ENCODE measurements at places on chromosomes 6 and 20.
A peak's percentile ranks its signal among the peaks of the same experiment; 100 is the strongest.

DNA sequence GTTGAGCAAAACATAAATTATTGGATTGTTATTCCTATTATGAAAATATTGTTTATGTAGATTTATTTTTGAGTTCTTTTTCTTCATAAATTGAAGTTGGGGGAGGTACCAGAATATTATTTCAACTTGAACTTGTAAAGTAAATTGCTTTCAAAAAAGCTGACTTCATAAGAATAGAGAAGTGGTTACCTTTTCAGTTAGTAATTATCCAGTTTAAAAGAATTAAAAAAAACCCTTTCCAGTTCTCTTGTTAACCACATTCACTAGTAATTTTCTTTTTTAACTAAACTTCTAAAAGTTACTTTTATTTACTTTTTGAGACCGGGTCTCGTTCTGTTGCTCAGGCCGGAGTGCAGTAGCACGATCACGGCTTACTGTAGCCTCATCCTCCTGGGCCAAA lies 124.3 kb downstream of the CDKAL1 start:
- no peak for DNase-seq

DNA sequence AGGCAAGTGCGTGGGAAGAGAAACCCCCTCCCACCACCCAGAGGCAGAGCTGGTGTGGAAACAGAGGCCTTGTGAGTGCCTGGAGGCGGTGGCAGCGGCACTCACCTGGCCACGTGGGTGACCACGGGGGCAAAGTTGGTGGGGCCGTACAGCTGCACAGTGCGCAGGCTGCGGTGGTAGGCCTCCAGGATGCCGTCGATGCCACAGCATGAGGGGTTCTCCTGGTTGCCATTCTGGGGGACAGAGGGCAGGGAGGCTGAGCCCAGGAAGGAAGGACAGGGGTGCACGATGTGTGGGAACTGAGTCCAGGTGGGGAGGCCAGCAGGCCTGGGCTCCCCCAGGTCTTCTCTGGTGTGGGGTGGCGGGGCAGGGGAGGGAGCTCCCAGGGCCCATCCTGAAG lies 47.7 kb downstream of the RAB44 start:
- no peak for DNase-seq

DNA sequence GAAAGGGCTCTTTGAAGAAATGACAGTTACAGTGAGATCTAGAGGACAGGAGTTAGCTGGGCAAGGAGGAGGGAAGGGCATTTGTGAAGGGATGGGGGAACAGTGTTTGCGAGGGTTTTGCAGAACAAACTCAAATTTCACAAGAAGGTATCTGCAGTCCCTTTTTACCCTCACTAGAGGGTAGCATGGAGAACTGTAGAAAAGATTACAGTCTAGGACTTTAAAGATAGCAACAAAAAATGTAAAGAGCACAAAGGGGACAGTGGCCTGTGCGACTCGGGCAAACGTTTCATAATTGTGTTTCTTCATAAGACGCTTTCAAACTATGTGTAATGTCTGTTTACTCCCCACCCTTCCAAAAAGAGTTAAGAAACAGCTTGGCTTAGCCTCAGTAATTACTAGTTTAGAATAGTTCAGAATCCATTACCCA lies 21.2 kb upstream of the ASXL1 start:
- DNase-seq = no peak

DNA sequence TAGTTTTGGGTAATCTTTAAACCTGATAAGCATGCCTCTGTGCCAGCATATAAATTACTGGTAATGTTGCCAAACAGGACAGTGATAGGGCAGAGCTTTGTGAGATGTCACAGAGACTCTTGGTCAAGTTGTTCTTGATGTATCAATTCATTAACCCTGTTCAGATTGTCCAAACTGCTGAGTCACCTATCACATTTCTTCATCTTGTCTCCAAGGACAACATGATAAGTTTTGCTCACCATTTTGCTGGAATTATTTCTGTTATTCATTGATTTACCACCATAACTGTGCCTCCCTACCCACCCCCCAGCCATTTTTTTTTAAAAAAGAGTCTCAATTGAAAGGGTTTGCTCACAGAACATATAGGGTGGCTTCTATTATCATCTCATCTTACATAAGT lies 19.5 kb upstream of the GMNN start:
- DNase-seq = no peak

GRCh38 chr20:2237059-2237458 lies 58.7 kb upstream of the TGM3 start:
- DNase-seq = peak; percentile 60

- DNase-seq = no peak
Observed at GRCh38 chr20:16917636-16918035, 169.5 kb downstream of the OTOR start.

DNA sequence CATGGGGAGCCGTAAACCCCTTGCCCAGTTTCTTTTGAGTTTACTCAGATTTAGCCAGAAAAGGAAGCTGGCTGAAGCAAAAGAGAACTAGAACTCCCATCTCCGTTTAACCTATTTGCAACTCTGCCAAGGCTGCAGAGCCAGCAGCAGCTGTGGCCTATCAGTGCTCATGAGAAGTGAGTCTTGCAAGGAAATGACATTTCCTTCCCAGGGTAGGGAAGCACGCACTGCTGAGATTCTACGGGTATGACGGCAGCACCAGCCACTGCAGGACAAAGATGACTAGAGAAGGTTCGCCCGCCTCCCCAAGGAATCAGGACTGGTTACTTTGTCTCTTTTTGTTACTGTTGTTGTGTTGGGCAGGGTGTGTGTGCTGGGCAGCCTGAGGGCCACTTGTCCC lies 47.6 kb downstream of the PPP1R3G start:
- DNase-seq = peak; percentile 61

DNA sequence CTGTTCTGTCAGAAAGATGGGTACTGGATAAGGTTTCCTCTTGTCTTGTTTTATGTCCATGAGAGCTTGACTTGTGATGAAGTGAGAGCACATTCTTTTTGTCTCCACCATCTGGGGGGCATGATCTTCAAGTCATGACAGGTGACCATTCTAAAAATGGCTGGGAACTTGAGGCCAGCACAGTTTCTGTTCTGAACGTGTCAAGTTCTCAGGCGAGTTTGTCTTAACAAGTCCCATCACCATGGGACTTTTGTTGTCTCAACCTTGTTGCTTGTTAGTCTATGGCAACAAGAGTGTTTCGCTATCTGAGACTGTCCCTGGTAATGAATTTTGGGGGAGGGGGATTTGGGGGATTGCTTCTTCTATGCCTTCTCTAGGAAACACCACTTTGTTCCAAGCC lies 25.6 kb upstream of the ENPP4 start:
- no peak for DNase-seq

DNA sequence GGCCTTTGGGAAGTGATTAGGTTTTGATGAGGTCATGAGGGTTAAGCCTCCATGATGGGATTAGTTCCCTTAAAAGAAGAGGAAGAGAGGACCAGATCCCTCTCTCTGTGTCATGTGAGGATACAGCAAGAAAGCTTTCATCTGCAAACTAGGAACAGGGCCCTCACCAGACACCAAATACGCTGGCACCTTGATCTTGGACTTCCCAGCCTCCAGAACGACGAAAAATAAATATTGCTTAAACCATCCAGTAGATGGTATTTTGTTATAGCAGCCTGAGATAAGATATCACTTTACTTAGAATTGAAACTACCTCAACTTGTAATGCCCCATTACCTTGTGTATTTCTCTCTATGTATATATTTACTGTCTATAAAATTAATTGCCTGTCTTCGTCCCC lies 65.4 kb upstream of the NNAT start:
- no peak for DNase-seq

GRCh38 chr20:4837760-4838159 lies 116.1 kb downstream of the PRND start:
- DNase-seq = no peak

- no peak for DNase-seq
Observed at GRCh38 chr6:139703780-139704179, 329.3 kb upstream of the CITED2 start.

DNA sequence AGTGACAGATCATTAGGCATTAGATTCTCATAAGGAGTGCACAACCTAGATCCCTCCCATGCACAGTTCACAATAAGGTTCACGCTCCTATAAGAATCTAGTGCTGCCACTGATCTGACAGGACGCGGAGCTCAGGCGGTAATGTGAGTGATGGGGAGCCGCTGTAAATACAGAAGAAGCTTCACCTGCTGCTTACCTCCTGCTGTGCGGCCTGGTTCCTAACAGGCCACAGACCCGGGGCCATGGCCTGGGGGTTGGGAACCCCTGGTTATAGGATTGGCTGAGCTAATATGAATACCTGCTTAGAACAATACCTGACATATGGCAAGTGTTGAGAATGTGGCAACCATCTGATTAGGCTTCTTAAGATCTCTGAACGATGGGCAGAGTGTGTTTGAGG lies 2.4 kb downstream of the PNPLA1 start:
- DNase-seq = no peak

- DNase-seq = no peak
Observed at GRCh38 chr6:169101036-169101805, 152.4 kb downstream of the THBS2 start.

DNA sequence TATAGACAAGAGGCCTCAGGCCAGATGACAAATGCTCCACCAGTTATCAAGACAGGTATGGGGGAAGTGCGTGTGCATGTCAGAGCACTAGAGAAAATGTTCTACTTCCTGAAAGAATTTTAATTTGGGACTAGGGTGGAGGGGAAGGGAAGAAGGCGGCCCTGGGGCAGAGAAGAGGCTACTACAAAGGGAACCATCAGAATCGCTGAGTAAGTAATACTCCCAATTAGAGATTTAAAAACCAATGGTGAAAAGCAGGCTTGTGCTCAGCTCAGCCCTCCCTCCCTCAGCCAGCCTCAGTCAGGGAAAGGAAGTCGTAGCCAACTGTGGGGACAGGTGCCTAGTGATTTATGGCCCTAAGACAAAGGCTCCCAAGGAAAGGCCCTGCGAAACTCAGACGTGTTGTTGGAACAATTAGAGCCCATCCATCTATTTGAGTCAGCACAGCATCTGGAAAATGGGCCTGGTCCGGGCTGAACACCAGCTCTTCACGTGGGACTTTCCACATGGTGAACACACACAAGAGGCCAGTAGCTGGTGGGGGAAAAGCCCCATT lies 15.0 kb upstream of the MAFB start:
- no peak for DNase-seq

DNA sequence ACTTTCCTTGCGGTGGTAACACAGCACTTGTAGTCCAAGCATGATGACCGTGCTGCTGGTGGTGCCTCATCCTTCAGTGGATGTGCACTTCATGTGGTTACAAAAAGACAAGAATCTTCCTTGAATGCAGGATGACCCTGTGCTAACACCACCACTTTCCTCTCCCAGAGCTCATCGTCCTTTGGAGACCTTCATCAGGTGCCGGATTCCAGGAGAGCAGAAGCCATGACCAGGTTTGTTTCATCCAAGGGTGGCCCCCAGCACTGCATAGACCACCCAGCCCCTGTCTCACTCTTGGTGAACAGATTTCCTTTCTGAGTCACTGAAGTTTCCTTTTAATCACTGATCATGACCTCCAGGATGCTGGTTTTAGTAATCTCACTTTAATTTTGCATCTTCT lies 101.2 kb upstream of the SYNDIG1 start:
- DNase-seq = no peak

DNA sequence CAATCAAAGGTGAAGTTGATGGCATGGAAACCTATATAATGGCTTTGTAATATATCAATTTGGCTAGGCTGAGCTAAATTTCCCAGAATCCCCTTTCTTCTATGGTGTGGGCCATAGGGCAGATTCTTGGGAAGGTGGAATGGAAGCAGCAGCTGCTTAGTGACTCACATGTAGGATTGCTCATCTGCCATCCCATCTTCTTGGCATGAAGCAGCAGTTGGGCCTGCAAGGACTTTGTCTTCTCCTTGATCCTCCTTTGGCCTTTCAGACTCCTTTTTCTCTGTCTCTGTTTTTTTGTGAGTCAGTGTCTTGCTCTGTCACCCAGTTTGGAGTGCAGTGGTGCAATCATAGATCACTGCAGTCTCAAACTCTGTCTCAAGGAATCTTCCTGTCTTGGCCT lies 52.6 kb upstream of the CEP162 start:
- DNase-seq = no peak

GRCh38 chr6:98823428-98824161 lies 10.8 kb upstream of the POU3F2 start:
- no peak for DNase-seq

DNA sequence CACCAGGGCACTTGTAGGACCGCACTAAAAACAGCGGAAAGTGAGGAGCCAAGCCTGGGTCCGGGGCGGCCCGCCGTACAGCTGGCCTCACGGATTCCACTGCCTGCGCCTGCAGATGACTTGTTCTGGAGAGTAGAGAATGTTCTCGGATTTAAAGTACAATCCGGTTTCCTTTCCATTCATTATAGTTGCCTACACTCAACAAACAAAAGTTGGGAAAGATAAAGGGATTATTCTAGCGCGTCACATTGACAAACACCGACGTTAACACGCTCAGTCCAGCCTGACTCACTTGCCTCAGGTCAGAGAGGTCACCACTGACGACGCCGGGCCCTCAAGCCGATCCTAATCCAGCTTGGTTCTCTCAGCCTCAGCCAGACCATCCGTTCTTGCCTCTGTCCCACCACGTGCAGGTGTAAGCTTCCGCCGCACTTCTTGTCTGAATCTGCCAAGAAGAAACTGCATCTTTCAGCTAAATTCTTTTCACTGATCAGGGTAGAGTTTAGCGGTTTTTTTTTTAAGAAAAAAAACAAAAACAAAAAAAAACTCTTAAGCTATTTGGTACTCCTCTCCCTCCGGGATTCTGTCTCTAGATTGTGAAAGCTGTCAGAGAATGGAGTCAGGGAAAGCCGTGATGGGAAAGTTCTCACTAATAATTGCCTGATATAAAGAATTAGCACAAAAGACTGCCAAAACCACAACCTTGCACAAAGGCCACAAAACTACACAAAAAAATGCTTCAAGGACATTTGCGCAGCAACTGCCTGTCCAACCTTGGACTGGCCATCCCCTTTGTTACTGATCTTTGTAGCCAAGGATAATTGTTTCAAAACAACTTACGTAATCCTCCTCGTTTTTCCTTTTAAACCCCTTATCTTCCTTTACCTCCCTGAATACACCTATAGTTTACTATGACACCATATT lies 1.1 kb upstream of the PHF10 start:
- DNase-seq = peak; percentile 44

- no peak for DNase-seq
Observed at GRCh38 chr20:59673998-59674445, 69.7 kb downstream of the PHACTR3 start.

- no peak for DNase-seq
Observed at GRCh38 chr6:85942844-85943243, 300.2 kb upstream of the SYNCRIP start.

DNA sequence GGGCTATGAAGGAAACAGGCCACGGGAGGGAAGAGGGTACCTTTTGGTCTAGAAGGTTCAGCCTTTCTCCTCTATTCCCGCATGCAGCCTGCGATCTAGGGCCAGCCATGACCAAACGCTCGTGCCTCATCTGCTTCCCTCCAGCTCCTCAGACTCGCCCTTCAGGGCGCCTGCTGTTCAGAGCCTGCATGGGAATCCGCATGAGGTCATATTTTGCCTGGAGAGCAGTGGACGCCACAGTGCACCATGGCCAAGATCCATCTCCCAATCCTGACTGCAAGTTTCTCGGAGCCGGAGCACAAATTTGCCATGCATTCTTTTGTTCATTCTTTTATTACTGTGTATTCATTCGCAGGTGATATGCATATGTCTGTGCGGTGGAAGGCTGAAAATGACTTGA lies 608.1 kb downstream of the QKI start:
- DNase-seq = no peak

- DNase-seq = no peak
Observed at GRCh38 chr6:41515995-41516394, 30.2 kb upstream of the FOXP4 start.

GRCh38 chr6:29965873-29966601 lies 23.7 kb downstream of the HLA-A start:
- peak; percentile 48 for DNase-seq

GRCh38 chr20:45067558-45067957 lies 33.4 kb downstream of the KCNS1 start:
- DNase-seq = no peak

All from dorsolateral prefrontal cortex (tissue), 122 donors.